Activated T-cell treated with anti-CD3 and anti-CD28 coated beads, Interleukin-2, amount 50 U/mL, for 48 hours (primary cell): ENCODE measurements at places on chromosomes 12 and 14.

- no peak for DNase-seq
Measured at GRCh38 chr12:69688021-69688420, 11.1 kb downstream of the BEST3 start.

DNA sequence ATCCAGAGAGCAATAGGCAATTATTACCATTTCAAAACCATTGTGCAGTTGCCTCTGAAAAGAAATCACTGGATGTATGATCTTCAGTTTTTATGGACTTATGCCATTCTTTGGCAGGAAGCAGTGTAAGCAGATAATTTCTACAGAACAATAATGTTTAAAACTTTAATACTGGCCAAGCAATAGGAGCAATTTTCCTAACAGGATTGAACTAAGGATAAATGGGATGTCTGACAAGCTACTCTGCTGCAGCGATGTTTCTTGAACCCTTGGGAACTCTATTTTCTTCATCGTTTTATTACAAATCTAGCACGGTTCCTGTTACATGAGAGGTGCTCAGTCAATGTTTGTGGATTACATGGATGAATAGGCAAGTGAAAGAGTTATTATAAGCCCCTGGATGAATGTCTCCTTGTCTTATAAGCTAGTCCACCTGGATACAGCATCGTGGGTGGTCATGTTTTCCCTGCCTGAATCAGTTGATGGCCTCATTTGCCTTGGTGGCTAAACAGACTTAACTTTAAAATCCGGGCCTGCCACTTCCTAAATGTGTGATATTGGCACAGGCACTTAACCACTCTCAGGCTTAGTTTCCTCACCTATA lies 68.2 kb upstream of the MDM1 start:
- no peak for DNase-seq

GRCh38 chr14:51261151-51261550 lies 21.1 kb downstream of the TMX1 start:
- no peak for DNase-seq

GRCh38 chr14:101120641-101121507 lies 217.4 kb upstream of the RTL1 start:
- peak; percentile 22 for DNase-seq

GRCh38 chr14:56846970-56847930 lies 37.0 kb upstream of the OTX2 start:
- DNase-seq = no peak

- DNase-seq = peak; percentile 12
Measured at GRCh38 chr12:131085816-131086591, 132.3 kb downstream of the ADGRD1 start.

DNA sequence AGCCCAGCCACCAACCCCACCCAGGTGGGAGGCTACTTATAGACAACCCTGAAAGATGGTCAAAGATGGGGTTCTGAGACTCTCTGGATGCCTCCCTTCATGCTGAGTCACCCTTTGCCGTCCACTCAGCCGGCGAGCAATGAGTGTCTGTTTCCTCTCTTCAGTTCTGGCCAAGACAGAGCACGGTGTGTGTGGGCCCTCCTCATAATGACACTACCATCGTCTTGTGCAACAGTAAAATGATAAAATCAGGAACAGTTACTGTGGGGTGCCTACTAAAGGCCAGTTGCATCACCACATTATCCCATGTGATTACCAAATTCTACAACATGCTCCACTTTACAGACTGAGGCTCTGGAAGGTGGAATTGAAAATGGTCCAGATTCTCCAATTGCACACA lies 7.0 kb upstream of the BDKRB1 start:
- DNase-seq = no peak
